ENCODE measurements at places on chromosomes 12 and 14. TPM values are rescaled to one million over a fixed set of nuclear protein-coding genes. Genes with fewer than 3 reads are reported as not detected.

The CLEC6A gene
- total RNA-seq: not detected

GRCh38 chr12:68557011-68557730, 53.5 kb upstream of the RAP1B start:
- H3K4me3 ChIP-seq: no peak overlapping the region
- no peak for DNase-seq
- peaks cover 3% of the 10 kb centered on the region for H3K36me3 ChIP-seq
- peaks cover 13% of the 10 kb centered on the region for H3K4me1 ChIP-seq

DNA sequence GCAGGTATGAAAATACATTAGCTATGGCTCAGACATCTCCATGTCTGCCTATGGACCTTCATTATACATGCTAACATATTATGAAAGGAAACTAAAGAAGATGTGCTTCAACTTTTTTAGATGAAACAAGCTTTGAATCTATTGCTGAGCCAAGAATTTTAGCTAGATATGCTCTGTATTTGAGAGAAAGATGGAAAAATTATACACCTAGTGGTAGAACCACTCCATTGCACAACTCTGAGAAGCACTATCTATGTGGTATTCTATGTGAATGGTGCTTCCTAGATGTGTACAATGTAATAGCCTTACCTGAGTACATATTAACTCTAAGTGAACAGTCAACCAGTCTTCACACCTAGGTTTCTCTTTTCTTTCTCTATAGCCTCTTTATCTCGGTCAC, 17.3 kb downstream of the EPYC start:
- no peak for DNase-seq
- H3K36me3 ChIP-seq: no peaks in the 10 kb centered on the region
- no peaks in the 10 kb centered on the region for H3K4me1 ChIP-seq
- H3K4me3 ChIP-seq: no peak overlapping the region

The CCDC196 gene
- total RNA-seq: not detected

All from activated CD4-positive, alpha-beta T cell treated with anti-CD3 and anti-CD28 coated beads, Interleukin-2, amount 10 ng/mL, durations not matched to agents 7 days and 5 days (primary cell).